Calu3 (cell line): ENCODE measurements at places on chromosomes 7 and 10. TPM values are rescaled to one million over a fixed set of nuclear protein-coding genes. Genes with fewer than 3 reads are reported as not detected.

The AGR2 gene
- total RNA-seq = 378 and 444 TPM in 2 replicates

The CRTAC1 gene
- not detected in 2 replicates for total RNA-seq

The BCCIP gene
- total RNA-seq = 49.3 and 52.2 TPM in 2 replicates

The ELN gene
- total RNA-seq = 0.39 and 0.42 TPM in 2 replicates

The SPDYE2B gene
- not detected in 2 replicates for total RNA-seq

The CLEC5A gene
- total RNA-seq = not detected in 2 replicates

The PNLIPRP1 gene
- total RNA-seq = not detected in 2 replicates

The STEAP1 gene
- total RNA-seq = 41.5 and 41.8 TPM in 2 replicates

The UPK3BL1 gene
- 22.0 and 22.5 TPM in 2 replicates for total RNA-seq

The KLHDC10 gene
- total RNA-seq = 28.5 and 35.3 TPM in 2 replicates

The GBX1 gene
- not detected in 2 replicates for total RNA-seq

The WDR86 gene
- not detected in 2 replicates for total RNA-seq

The PHYHIPL gene
- not detected in 2 replicates for total RNA-seq

The HACD1 gene
- total RNA-seq = 13.2 and 17.3 TPM in 2 replicates
